ENCODE measurements at places on chromosomes 4 and X. TPM values are rescaled to one million over a fixed set of nuclear protein-coding genes. Genes with fewer than 3 reads are reported as not detected.

DNA sequence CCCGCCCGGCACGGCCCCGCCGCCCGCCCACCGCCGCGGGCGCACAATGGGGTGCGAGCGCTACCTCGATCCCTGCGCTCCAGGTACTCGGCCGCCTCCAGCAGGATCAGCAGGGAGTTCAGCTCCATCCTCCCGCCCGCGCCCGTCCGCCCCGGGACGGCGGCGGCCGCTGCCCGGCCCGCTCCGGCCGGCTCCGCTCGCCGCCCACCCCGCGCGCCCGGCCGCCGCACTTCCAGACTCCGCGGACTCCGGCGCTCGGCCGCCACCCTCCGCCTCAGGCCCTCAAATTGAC is at the start of gene MXD4:
Gene MXD4, minus strand, starts transcription at position 257 of the 292 bp plus-strand sequence. Its CDS starts 129 bp downstream, at position 128.
- H3K27me3 ChIP-seq: no peaks in the 10 kb centered on the region
- H3K4me1 ChIP-seq: peaks cover 17% of the 10 kb centered on the region
- no peaks in the 10 kb centered on the region for H3K36me3 ChIP-seq

DNA sequence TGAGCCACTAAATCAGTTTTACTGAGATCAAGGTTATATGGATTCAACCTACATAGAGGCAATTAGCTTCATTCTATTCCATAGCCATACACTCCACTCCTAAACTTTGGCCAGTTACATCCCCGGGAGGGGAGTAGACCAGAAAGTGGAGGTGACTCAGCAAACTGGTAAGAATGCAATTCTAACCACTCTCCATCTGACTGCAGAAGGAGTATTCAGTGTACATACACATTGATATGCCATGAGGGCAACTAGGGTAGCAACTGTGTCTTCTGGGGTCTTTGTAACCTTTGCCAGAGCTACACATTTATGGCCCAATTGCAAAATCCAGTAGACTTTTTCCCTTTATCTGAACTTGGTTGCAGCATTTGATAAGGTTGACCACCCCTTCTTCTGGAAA is 7.6 kb downstream of the SLC25A43 start:
- DNase-seq: no peak
- no peak overlapping the region for H3K27ac ChIP-seq
- no peaks in the 10 kb centered on the region for H3K36me3 ChIP-seq
- no peaks in the 10 kb centered on the region for H3K4me1 ChIP-seq
- H3K27me3 ChIP-seq: no peaks in the 10 kb centered on the region
- H3K4me3 ChIP-seq: no peak overlapping the region

DNA sequence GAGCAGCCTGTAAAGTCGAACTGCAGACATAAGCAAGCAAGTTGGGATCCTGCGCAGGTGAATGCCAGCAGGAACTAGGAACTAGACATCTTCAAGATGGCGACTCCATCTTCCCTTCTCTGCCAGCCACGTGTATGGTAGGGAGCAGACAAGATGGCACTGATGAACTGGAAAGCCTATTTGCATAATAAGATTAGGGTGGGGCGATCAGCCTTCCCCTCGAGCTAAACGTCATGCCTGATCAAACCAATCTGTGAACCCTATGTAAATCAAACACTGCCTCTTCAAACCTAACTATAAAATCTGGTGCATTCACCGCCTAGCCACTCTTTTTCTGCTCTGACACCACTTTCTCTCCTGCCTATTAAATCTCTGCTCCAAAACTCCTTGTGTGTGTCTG is 28.1 kb upstream of the LGI2 start:
- H3K4me3 ChIP-seq: no peak overlapping the region
- H3K36me3 ChIP-seq: no peaks in the 10 kb centered on the region
- H3K27me3 ChIP-seq: peaks cover 10% of the 10 kb centered on the region
- DNase-seq: no peak
- H3K27ac ChIP-seq: no peak overlapping the region
- no peaks in the 10 kb centered on the region for H3K4me1 ChIP-seq

The AKAP4 gene
- total RNA-seq: not detected

GRCh38 chr4:149136951-149137620 is 678.6 kb downstream of the IQCM start:
- H3K4me3 ChIP-seq: no peak overlapping the region
- no peaks in the 10 kb centered on the region for H3K36me3 ChIP-seq
- H3K27ac ChIP-seq: no peak overlapping the region
- H3K4me1 ChIP-seq: no peaks in the 10 kb centered on the region

The CXorf38 gene
- 12.4 TPM for total RNA-seq

GRCh38 chr4:165426331-165426730 is 47.5 kb downstream of the CPE start:
- H3K4me1 ChIP-seq: no peaks in the 10 kb centered on the region
- H3K27me3 ChIP-seq: no peaks in the 10 kb centered on the region
- DNase-seq: no peak
- H3K27ac ChIP-seq: no peak overlapping the region
- H3K4me3 ChIP-seq: no peak overlapping the region
- H3K36me3 ChIP-seq: no peaks in the 10 kb centered on the region

- no peak for DNase-seq
- no peaks in the 10 kb centered on the region for H3K36me3 ChIP-seq
- no peak overlapping the region for H3K27ac ChIP-seq
- no peaks in the 10 kb centered on the region for H3K4me1 ChIP-seq
- no peaks in the 10 kb centered on the region for H3K27me3 ChIP-seq
Measured at GRCh38 chr4:164188236-164188635, 565.7 kb upstream of the SMIM31 start.

- H3K36me3 ChIP-seq: no peaks in the 10 kb centered on the region
- H3K27ac ChIP-seq: no peak overlapping the region
- peak; percentile 61 for DNase-seq
- peaks cover 29% of the 10 kb centered on the region for H3K4me1 ChIP-seq
- no peaks in the 10 kb centered on the region for H3K27me3 ChIP-seq
Measured at GRCh38 chrX:10177601-10178000, 20.8 kb downstream of the CLCN4 start.

The PITX2 gene
- 0.31 TPM for total RNA-seq

DNA sequence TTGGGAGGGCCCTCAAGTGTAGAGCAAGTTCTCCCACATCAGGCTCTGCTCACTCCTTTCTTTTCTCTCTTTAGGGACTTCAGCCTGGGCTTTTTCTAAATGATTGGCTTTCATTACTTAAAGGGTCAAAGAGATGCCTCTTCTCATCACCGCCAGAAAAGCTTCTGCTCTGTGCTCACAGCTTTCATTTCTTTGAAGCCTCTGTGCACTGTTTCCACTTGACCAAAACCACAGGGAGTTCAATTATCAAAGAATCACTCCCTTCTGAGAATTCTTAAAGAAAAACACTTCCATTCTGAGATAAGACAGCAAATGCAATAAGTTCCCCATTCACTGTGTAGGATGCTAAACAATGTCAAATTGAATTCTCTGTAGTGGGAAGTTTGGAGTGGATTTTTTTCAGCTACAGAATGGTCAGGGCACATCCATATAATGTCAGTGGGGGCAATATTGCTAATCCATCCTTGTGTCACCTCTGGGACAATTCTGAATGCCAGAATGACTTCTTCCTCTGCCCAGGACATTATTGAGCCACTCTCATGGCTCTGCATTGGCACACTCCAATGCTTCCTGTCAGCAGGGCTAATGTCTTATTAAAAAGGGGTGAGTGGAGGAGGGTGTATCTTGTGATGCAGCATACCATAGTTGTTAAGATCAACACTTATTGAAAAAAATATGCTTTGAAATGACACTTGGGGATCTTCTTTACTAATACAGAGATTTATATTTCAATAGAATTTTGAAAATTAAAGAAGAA is 217.6 kb downstream of the SNCA start:
- H3K36me3 ChIP-seq: no peaks in the 10 kb centered on the region
- no peak overlapping the region for H3K27ac ChIP-seq
- no peak for DNase-seq
- H3K27me3 ChIP-seq: no peaks in the 10 kb centered on the region
- H3K4me3 ChIP-seq: no peak overlapping the region

The PLAC8 gene
- 12.1 TPM for total RNA-seq

- H3K27ac ChIP-seq: no peak overlapping the region
- no peak overlapping the region for H3K4me3 ChIP-seq
- no peaks in the 10 kb centered on the region for H3K4me1 ChIP-seq
- H3K36me3 ChIP-seq: no peaks in the 10 kb centered on the region
- H3K27me3 ChIP-seq: no peaks in the 10 kb centered on the region
- DNase-seq: no peak
Measured at GRCh38 chr4:3699261-3699660, 66.9 kb upstream of the ADRA2C start.

The ADH5 gene
- total RNA-seq: 101 TPM

GRCh38 chrX:43448688-43449087 is 207.4 kb upstream of the MAOA start:
- no peak overlapping the region for H3K27ac ChIP-seq
- no peaks in the 10 kb centered on the region for H3K4me1 ChIP-seq
- H3K27me3 ChIP-seq: no peaks in the 10 kb centered on the region

DNA sequence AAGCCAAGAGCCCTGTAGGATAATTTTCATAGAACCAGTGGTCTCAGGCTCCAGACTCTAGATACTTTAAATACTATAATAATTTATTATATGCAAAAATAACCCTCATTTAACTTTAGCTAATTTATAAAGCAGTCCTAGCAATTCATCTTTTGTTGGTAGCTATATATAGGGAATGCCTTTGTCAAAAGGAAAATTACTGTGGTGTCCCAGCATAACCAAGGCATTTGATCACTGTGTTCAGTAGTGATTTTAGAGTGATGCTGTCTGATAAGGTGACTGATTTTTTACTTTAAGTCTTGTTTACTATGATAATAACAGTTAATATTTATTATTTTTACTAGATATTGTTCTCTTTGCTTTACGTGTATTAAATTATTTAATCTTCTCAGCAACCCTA is 61.2 kb downstream of the PAQR3 start:
- no peak for DNase-seq
- no peaks in the 10 kb centered on the region for H3K27me3 ChIP-seq
- peaks cover 2% of the 10 kb centered on the region for H3K36me3 ChIP-seq
- peaks cover 6% of the 10 kb centered on the region for H3K4me1 ChIP-seq
- no peak overlapping the region for H3K4me3 ChIP-seq
- no peak overlapping the region for H3K27ac ChIP-seq

DNA sequence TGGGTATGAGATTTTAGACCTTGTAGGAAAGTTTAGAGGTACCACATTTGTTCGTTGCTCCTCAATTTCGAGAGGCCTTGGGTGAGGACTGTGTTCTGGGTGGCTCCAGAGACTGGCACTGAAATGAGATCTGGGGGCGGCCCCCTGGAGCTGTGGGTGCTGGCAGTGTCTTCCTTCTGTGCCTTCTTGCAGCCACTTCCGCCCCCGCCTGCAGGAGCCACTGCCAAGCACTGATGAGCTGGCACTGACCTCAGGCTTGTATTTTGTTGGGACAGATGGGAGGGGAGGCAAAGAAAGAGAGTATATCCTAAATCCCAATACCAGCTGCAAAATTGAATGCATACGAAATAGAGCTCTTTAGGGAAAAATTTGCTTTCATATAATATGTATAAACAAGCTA is 64.5 kb upstream of the CLDN34 start:
- H3K36me3 ChIP-seq: no peaks in the 10 kb centered on the region
- H3K27ac ChIP-seq: no peak overlapping the region
- H3K4me3 ChIP-seq: no peak overlapping the region
- DNase-seq: no peak
- peaks cover 14% of the 10 kb centered on the region for H3K4me1 ChIP-seq

DNA sequence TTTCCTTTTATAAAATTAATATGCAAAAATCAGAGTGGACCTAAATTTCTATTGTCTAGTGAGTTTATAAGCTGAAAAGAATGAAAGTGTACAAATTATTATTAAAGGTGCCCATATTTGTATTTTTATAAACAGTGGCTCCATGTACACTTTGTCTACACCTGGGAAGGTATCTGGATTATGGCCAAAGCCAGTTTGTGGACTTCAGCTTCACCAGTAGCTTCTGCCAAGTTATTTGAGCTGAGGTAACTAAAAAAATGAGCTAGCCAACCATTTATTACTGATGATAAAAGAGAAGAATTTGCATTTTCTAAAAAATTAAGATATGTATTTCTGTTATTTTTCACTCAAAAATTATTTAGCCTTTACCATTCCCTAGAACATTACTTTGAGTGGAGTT is 32.3 kb upstream of the LRAT start:
- no peaks in the 10 kb centered on the region for H3K27me3 ChIP-seq
- H3K4me3 ChIP-seq: no peak overlapping the region
- H3K4me1 ChIP-seq: no peaks in the 10 kb centered on the region
- DNase-seq: no peak

DNA sequence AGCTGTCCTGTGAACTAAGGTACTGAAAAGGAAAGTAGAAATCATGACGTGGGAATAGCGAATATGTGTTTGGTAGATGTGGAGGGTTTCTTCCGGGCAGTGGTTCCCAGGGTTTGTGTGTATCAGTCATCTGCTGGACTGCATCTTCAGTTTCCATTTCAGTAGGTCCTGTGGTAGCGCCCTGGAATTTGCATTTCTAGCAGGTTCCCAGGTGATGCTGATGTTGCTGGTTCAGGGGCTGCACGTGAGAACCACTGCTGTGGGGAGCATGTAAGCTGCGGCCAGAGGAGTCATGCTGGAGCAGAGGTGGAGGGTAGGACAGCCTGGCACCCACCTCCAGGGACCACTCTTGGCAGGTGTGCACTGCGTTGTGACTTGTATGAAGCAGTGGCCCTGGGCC is 47.1 kb downstream of the ARHGAP10 start:
- no peak overlapping the region for H3K27ac ChIP-seq
- no peaks in the 10 kb centered on the region for H3K27me3 ChIP-seq
- DNase-seq: no peak
- H3K4me1 ChIP-seq: peaks cover 34% of the 10 kb centered on the region
- H3K4me3 ChIP-seq: no peak overlapping the region

The F11 gene
- not detected for total RNA-seq

GRCh38 chr4:151600432-151600831 is 160.4 kb downstream of the GATB start:
- DNase-seq: no peak
- no peaks in the 10 kb centered on the region for H3K4me1 ChIP-seq
- H3K27me3 ChIP-seq: peaks cover 7% of the 10 kb centered on the region
- no peak overlapping the region for H3K4me3 ChIP-seq

The ACE2 gene
- total RNA-seq: not detected

DNA sequence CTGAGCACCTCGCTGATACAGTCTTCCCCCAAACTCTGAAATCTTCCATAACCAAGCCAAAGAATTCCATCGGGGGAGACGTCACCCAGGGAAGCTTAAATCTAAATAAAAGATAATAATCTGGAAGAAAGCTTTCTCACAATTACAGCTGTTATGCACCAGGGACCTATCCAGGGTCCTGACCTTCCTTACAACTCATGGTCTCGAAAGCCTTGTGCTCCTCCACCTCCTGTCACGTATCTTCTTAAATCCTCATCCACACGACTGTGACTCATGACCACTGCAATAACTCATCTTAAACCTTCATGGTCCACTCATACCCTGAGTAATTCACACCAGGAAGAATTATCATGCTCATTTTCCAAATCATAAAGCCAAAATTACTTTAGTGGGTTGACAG is 166.8 kb upstream of the FRG1 start:
- DNase-seq: no peak
- no peak overlapping the region for H3K27ac ChIP-seq
- no peaks in the 10 kb centered on the region for H3K36me3 ChIP-seq

- no peaks in the 10 kb centered on the region for H3K27me3 ChIP-seq
- H3K4me3 ChIP-seq: no peak overlapping the region
- H3K27ac ChIP-seq: no peak overlapping the region
- DNase-seq: no peak
- H3K4me1 ChIP-seq: no peaks in the 10 kb centered on the region
Measured at GRCh38 chr4:95319169-95319568, 229.6 kb downstream of the UNC5C start.

GRCh38 chrX:119399772-119400101 is 601 bp downstream of the SLC25A43 start:
- peak overlapping the region; percentile 70 for H3K4me3 ChIP-seq
- no peak overlapping the region for H3K27ac ChIP-seq
- peaks cover 9% of the 10 kb centered on the region for H3K4me1 ChIP-seq
- DNase-seq: peak; percentile 9
- no peaks in the 10 kb centered on the region for H3K36me3 ChIP-seq

GRCh38 chrX:105706041-105706440 is 116.3 kb upstream of the NRK start:
- H3K27me3 ChIP-seq: no peaks in the 10 kb centered on the region
- H3K36me3 ChIP-seq: no peaks in the 10 kb centered on the region
- DNase-seq: no peak
- H3K27ac ChIP-seq: no peak overlapping the region
- H3K4me1 ChIP-seq: no peaks in the 10 kb centered on the region
